ENCODE measurements at places on chromosomes 5 and 9. TPM values are rescaled to one million over a fixed set of nuclear protein-coding genes. Genes with fewer than 3 reads are reported as not detected.

The ADAMTS12 gene
- total RNA-seq = 13.0 TPM

GRCh38 chr5:104977529-104977928, 1414.9 kb upstream of the NUDT12 start:
- DNase-seq = no peak

GRCh38 chr9:105531530-105531929, 26.4 kb upstream of the FKTN start:
- DNase-seq = no peak

GRCh38 chr5:176881816-176882566, 17.2 kb downstream of the HK3 start:
- DNase-seq = no peak

DNA sequence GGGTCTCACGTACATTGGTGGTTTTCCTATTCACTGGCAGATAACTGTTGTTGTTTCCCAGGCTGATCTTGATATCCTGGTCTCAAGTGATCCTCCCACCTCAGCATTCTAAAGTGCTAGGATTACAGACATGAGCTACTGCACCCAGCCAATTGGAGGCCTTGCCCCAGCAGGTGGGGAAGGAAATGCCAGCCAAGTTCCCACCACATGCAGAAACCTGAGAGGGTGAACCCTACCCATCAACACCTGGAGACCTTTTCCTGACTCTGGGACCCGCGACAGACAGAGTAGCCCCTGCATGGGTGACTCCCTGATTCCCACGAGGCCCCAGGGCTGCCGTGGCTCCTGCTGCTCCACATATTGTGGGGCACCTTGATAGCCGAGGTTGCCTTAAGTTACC, 107.7 kb downstream of the GDA start:
- no peak for DNase-seq

- DNase-seq = no peak
Observed at GRCh38 chr5:176734756-176735342, 75.5 kb upstream of the UNC5A start.

DNA sequence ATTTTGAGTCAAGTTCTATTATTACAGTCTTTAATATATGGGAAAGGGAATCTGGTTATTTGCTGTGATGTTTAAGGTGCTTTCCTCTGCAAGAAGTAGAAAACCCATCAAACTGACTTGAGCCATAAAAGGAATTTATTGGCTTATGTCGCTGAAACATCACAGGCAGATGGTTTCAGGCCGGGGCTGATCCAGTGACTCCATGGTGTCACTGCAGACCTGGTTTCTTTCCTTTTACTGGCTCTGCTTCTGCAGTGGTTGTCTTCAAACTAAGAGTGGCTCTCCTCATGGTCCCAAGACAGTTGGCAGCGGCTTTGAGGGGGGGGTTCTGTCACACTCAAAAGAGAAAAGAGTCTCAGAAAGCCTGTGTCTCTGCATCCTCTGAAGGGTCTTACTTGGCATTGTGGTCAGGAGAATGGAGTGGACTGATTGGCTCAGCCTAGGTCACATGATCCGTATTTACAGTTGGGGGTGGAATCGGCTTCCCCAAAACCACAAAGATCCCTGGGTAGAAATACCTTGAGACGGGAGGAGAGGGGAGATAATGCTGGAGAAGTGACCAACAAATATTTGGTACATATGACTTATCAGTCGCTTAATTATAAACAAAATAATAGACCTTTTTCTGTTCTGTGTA, 106.3 kb downstream of the DAPK1 start:
- DNase-seq = no peak

GRCh38 chr5:69261034-69261433, 26.3 kb downstream of the CDK7 start:
- no peak for DNase-seq

The TXNDC8 gene
- not detected for total RNA-seq

DNA sequence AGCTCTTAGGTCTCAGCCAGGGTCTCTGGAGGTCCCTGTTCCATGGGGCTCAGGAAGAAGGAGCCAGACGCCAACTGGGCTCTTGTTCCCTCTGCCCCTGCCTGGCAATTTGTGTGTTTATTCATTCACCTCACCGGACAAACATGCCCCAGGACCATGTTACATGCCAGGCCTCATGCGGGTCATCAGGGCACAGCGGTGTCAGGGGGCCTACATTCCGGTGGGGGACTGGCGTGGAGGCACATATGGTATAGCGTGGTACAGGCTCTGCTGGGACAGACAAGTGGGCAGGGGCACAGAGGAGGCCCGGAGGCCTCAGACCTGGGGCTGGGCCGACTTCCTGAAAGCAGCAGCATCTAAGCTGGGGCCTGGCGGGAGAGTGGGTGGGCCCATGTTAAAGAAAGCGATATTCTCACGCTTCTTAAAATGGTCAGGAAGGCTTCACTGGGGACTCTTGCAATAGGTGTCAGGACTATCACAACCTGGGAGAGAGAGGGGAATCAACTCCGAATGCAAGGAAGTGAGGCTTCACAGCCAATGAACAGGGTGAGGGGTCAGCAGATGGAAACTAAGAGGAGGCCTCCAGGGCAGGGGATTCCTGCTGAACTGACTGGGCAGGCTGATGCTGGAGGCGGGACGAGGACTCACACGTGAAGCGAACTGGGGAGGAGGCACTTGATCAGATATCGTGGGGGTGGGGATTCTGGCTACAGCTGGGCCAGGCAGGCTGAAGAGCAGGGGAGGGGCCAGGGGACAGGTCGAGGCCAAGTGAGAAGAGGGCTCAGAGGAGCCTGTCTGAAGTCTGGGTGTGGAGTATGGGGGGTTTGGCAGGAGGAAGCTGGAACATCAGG, 41.9 kb downstream of the NCS1 start:
- no peak for DNase-seq

DNA sequence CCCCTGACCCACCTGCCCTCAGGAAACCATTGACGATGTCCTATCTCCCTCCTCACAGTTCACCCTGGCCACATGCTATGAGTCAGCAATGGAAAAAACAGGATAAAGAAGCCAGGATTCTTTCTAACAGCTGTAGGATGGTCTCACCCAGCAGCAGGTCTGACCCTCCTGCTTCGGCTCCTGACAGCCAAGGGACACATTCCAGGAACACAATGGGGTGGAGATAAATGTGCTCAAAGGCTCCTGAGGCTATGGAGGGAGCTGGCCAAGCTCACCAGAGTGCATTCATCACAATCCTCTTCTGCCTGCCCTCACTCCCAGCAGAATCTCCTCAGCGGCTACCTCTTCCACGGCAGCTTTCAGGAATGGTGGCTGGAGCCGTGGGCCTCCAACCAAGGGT, 170.3 kb downstream of the PJA2 start:
- peak; percentile 31 for DNase-seq

The SPATA31E1 gene
- total RNA-seq = not detected

DNA sequence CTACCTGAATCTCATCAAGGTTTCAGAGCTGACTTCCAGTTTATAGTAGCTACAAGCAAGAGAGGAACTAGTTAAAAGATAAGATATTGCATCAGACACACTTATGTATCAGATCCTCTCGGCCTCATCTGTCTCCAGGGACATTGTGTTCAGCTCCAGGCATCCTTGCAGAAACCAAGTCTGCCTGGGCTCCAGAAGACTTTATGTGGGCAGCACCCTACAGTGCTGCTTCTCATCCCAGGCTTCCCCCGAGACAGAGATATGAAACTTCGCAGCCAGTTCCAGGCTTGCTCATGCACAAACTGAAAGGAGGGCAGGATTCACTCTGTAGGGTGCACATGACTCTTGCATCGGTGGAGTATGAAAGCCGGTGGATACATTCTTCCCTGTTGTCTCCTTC, 33.9 kb upstream of the FOXB2 start:
- peak; percentile 19 for DNase-seq

The SLC9A3 gene
- total RNA-seq = 1.8 TPM

DNA sequence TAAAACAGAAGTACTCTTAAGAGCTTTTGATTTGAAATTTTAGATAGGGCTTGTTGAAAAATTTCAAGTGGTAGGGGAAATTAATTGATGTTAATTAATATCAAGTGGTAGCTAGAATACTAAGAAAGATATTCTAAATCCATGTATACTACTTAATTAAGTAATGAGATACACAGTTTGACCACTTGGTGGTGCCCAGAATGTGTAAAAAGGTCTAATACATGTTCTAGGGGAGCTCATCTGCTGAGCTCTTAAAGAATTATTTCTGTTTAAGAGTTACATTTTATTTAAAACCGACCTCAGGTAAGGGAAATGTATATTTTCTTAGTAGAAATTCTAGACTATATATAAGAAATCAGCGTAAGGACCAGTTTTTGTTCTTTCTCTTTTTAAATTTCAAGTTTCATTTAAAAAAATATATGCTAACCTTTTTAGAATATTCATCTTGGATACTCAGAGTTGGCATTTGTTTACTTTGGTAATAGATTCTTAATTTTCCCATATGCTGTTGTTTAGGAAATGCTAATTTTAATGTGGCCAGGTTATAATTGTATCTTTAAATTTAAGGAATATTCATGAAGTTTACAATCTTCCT, 61.5 kb downstream of the LNPEP start:
- DNase-seq = peak; percentile 74

DNA sequence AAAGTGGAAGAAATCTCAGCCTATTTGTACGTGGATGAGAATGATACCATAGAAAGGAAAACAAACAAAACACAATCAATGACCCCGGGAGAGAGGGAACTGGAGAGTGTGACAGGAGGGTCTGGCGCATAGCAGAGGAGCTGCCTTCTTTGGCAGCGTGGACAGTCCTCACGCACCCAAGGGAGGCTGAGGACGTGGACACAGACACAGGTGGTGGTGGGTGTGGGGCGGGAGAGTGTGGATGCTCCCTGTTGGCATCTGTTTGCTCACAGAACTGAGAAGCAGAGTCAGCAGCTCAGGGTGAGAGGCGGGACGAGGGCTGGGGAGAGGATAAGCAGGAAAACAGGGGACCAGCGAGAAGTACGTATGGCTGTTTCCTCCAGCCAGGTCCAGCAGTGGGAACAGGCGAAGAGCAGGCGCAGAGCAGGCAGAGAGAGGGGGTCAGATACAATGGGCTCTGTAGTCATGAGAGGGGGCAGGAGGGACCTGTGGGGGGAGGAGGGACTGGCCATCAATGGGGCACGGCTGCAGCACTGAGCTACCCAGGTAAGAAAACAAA, 10.0 kb downstream of the CMBL start:
- DNase-seq = no peak

DNA sequence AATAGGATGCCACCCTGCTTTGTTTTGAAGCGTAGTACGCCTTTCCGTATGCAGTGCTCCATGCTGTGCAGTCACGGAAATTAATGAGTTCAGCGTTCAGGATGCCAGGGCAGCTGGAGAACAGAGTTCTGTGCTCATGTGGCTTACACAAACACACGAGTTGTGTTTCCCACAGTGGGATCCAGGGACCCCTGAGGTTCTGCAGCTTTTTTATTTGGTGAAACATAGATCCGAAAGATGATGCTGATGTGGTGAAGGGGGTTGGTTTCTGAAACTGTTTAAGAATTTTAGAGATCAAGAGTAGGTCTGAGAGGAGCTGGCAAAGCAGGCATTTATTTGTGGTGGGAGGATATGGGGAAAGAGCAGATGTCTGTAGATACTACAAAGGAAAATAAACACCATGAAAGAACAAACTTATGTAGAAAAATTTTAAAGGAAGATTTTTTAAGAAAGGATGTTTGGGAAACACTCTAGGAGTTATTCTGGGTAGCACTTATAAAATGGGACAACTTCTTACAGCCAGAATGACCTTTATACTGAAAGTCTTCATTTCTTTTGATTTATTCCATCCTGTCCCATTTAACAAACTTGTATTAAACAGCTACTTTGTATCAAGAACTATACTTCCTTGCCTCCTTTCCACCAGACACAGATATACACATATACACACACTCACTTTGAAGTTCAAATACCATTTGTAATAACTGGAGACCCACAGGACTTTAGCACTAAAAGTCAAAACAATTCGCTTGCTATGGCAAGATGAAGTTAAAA, 52.7 kb downstream of the ITGA1 start:
- DNase-seq = no peak

DNA sequence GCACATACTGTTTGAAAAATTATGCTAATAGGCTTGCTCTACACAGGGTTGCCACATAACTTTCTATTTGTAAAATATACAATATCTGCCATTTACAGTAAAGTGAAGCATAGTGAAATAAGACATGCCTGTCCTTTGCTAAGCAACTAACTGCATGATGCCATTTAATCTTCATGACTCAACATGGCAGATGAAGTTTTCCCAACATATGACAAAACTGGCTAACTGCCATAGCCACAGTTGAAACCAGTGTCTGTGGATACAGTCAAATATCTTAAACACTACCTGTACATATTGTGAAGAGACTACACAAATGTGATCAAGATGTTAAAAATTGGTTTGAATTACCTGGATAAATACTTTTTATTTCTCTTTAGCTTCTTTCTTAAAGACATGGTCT, 3.1 kb upstream of the DMAC1 start:
- DNase-seq = peak; percentile 19

DNA sequence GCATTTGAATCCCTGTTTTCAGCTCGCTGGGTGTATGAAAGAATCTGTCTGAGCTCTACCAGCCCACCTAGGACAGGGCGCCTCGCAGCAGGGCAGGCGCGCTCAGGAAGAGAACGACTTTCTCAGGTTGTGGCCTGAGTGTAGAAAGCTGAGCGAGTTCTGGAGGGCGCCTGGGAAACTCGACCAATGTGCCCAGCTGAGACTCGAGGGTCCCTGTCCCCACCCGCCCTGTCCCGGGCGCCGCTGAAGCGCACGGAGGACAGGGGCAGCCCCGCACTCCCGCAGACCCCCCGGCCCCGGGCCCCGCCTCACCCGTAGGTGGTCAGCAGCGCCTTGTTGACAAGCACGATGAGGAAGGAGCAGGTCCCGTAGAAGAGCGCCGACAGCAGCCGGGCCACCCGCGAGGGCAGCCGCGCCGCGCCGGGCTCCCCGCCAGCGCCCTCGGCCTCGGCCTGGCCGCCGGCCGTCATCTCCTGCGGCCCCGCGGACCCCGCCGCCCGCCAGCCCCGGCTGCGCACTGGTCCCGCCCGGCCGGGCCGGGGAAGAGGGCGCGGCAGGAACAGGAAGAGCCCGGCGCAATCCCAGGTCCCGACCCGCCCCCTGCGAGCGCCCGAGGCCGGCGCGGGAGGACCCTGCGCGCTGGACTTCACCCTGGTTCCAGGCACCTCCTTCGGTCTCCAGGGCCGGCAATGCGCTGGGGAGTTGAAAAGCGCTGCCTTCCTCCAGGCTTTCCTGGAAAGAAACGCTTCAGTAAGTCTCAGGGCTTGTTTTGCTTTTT, at the start of gene SLC35D2:
SLC35D2 (minus strand) TSS at position 547 of the 778 bp plus-strand sequence; CDS start at position 470, 77 bp downstream.
- peak; percentile 53 for DNase-seq

The SV2C gene
- total RNA-seq = 0.08 TPM

DNA sequence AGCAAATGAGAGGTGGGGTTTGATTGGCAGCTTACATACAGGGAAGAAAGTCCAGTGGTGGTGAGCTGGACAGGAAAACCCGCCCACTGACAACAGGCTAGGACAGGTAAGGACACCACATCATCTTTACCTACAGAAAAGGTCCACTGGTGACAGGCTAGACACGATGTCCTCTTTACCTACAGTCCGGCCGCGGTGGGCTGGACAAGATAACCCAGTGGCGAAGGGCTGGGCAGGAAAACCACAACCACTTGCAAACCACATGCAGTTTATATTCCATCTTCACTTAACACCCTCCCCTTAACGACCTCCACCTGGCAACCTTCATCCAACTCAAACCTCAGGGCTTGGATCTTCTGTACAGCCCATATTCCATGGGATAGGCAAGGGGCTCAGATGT, 5.0 kb upstream of the NIPAL4 start:
- no peak for DNase-seq

Measured in fibroblast of the aortic adventitia (primary cell).